ENCODE measurements at places on chromosomes 3 and 15. TPM values are rescaled to one million over a fixed set of nuclear protein-coding genes. Genes with fewer than 3 reads are reported as not detected.

DNA sequence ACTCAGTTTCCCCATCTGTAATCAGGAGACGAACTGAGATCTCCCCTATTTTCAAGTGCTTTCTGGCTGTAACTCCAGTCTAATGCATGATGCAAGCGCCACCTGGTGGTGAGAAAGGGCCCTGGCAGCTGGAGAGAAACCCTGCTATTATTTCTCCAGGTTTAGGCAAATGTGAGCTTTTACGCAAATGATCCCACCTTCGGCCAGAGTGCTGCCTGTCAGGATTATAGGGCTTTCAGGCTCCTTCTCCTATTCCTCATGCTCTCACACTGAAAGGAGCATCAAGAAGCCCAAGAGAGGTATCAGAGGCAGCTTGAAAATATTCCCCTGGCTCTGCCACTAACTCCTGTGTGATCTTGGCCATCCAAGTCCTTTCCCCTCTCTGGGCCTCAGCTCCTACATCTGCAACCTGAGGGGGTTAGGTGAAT is 93.9 kb upstream of the RASGRF1 start:
- peak; percentile 71 for DNase-seq

DNA sequence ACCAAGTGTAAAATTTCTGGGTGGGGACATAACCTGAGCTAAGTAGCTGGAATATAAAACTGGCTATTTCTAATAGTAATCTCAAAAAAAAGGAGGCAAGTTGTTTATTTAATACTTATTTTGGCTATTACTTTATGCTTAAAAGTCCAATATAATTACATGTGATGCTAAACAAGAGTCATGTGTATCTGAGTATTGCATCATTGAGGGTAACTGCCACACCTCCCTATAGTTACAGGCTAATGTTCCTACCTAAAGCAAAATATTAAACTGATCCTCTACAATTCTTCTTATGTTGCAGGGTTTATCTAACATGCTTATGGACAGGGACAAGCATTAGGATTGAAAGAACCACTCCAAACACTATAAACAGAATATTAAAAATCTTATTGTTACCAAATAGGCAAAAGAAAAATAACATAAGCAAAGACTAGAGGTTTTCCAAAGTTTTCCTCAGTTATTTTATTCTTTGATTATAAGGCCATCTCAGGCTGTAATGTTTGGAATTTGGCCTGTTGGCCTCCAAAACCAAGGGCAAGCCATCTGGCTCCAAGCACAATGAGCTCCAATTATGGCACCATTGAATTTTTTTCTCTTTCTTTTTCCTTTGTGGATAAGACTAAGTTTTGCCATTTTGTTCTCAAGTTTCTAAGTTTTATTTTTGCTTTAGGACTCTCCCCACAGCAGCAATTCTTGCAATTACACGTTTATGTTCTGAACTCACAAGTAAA is 75.8 kb upstream of the ABI3BP start:
- DNase-seq, result no peak

VGLL4 gene
- 120 TPM for total RNA-seq

GRCh38 chr3:159497361-159497760 is 491.3 kb upstream of the IL12A start:
- no peak for DNase-seq

TMEM266 gene
- 8.1 TPM for total RNA-seq

Data from endothelial cell (in vitro differentiated cells).